ENCODE measurements at places on chromosomes 2 and 18. TPM values are rescaled to one million over a fixed set of nuclear protein-coding genes. Genes with fewer than 3 reads are reported as not detected.
A peak's percentile ranks its signal among the peaks of the same experiment; 100 is the strongest.

CXCR1 gene
- not detected for total RNA-seq

GRCh38 chr2:29011418-29012060 lies 30.4 kb downstream of the TOGARAM2 start:
- peak; percentile 4 for ATAC-seq

DNA sequence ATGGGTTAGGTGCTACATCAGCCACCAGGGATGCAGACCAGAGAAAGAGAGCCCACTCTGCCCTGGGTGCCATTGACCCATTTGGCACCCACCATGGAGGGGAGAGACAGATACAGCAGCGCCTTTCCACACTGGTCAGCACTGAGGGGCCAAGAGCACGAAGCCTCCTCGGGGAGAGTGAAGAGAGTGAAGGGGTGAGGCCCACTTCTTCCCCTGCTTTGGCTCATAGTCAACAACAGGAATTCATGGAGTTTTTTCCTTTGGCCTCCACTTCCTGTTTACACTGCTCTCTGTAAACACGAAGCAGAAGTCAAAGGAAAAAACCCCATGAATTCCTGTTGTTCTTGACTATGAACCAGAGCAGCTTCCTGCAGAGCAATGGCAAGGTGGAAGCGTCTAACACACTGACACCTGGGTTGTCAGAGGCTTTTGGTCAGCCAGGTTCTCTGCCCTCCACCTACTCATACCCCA lies 80.0 kb downstream of the CCDC93 start:
- no peak for ATAC-seq

DNA sequence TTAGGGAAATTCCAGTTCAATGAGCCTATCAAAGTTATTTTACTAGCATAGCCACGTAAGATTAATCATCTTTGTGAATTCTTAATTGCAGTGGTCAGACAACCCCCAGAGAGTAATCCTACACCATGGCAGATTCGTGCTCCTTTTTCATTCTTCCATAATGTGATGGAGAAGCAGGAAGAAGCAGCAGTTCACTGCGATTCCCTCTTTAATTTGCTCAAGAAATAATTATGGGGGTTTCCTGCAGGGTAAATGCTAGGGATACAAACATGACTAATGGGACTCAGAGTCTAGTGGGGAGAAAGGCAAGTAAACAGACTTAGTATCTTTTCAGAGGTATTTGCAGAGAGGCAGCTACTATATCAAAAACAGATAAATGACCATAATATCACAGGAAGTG lies 175.8 kb upstream of the HNRNPA3 start:
- ATAC-seq, result no peak

KCNG2 gene
- not detected for total RNA-seq

DNA sequence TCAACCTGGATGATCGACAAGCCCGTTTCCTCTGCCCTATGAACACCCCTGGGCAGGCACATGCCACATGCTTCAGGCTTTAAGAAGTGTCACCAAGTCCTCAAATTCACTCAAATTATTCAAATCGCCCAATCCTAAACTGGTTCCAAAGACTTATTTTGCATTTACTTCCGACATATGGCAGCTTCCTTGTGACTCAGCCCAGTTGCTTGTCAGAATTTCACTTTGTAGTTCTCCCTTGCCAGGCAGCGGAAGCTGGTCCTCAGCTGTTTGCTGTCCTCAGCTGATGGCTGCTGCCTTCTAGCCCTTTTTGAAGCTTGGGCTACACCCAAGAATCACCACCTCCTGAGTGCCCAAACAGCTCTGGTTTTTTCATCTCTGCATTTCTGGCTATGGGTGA lies 105.4 kb upstream of the LMAN1 start:
- no peak for ATAC-seq
